Psoas muscle (tissue), 8 donors: ENCODE measurements at places on chromosomes 3 and 15. TPM values are rescaled to one million over a fixed set of nuclear protein-coding genes. Genes with fewer than 3 reads are reported as not detected.

The LRTM1 gene
- total RNA-seq, result 3.1 TPM

The GOLGA6D gene
- not detected for total RNA-seq

The GABRR3 gene
- total RNA-seq, result not detected

The XIRP1 gene
- 2,126 TPM for total RNA-seq

DNA sequence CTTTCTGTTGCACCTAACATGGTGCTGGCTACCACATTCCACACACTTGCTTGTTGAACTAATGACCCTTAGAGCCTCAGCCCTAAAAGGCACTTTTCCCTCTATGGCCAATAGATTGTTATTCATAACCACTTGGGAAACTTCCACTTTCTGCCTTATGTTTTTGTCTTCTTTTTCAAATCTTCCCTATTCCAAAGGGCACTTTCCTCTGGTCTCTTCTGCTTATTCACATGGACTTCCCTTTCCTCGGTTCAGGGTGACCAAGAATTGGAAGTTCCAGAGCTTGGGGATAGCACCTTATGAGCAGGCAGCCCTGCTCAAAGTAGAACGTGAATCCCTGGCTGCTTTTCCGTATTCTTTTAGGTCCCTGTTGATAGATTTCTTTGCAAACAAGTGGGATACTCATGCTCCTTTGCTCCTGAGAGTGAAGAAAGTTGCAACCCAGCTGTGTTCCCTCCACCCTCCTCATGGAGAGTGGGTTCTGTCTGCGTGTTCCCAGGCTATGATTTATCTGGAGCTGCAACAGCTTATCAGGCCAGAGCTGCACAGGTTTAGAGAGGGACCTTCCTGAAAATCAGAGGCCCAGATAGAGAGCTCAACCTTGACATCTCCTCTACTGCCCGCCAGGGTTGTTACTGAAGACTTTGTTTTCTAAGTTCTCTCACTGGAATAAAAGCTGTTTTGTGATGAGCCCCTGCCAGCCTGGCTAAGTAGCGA lies 58.8 kb upstream of the MYZAP start:
- H3K27ac ChIP-seq, result no peak overlapping the region
- no peaks in the 10 kb centered on the region for H3K4me1 ChIP-seq
- no peak overlapping the region for H3K4me3 ChIP-seq

GRCh38 chr3:177622520-177622919 lies 425.2 kb upstream of the TBL1XR1 start:
- no peak for DNase-seq
- H3K4me3 ChIP-seq, result no peak overlapping the region
- no peaks in the 10 kb centered on the region for H3K36me3 ChIP-seq
- H3K4me1 ChIP-seq, result no peaks in the 10 kb centered on the region

GRCh38 chr3:65604863-65605526 lies 433.7 kb downstream of the MAGI1 start:
- H3K4me3 ChIP-seq, result no peak overlapping the region
- H3K27ac ChIP-seq, result no peak overlapping the region
- H3K27me3 ChIP-seq, result no peaks in the 10 kb centered on the region
- no peaks in the 10 kb centered on the region for H3K36me3 ChIP-seq
- DNase-seq, result no peak

- no peak overlapping the region for H3K27ac ChIP-seq
- H3K4me3 ChIP-seq, result no peak overlapping the region
- no peak for DNase-seq
- no peaks in the 10 kb centered on the region for H3K27me3 ChIP-seq
- H3K4me1 ChIP-seq, result no peaks in the 10 kb centered on the region
- H3K36me3 ChIP-seq, result no peaks in the 10 kb centered on the region
These were observed 2.6 kb downstream of the SPATA12 start for GRCh38 chr3:57063032-57063431.
